ENCODE measurements at places on chromosomes 6 and 20. TPM values are rescaled to one million over a fixed set of nuclear protein-coding genes. Genes with fewer than 3 reads are reported as not detected.

TNF gene
- not detected for total RNA-seq

GRCh38 chr20:278181-278580 is 12.4 kb downstream of the C20orf96 start:
- DNase-seq = no peak
- no peaks in the 10 kb centered on the region for H3K27me3 ChIP-seq
- H3K36me3 ChIP-seq = peaks cover 34% of the 10 kb centered on the region
- H3K27ac ChIP-seq = no peak overlapping the region
- no peaks in the 10 kb centered on the region for H3K4me1 ChIP-seq

- no peak overlapping the region for H3K27ac ChIP-seq
- DNase-seq = no peak
- no peaks in the 10 kb centered on the region for H3K27me3 ChIP-seq
- H3K36me3 ChIP-seq = no peaks in the 10 kb centered on the region
- H3K4me1 ChIP-seq = peaks cover 26% of the 10 kb centered on the region
- no peak overlapping the region for H3K4me3 ChIP-seq
Measured at GRCh38 chr6:16635291-16635809, 125.9 kb downstream of the ATXN1 start.

- H3K4me3 ChIP-seq = no peak overlapping the region
- peaks cover 12% of the 10 kb centered on the region for H3K4me1 ChIP-seq
- H3K27me3 ChIP-seq = peaks cover 47% of the 10 kb centered on the region
- H3K36me3 ChIP-seq = no peaks in the 10 kb centered on the region
- no peak overlapping the region for H3K27ac ChIP-seq
Measured at GRCh38 chr6:7734707-7735383, 8.9 kb downstream of the BMP6 start.

DNA sequence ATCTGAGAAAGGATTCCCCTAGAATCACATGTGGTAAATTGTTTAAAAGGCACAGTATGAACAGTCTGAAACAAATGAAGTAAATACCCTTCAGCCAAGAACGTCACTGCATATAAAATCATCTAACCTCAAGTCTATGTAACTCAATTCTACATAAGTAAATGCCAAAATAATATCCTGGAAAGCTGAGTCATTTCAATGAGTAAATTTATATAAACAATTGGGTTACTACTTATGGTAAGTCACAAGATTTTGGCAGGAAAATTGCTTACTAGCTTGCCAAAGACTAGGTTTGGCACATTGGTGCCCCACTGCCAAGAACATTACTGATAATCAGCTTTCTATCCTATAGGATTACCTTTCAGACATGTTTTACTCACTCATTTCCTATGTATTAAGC is 8.4 kb downstream of the GMDS start:
- DNase-seq = no peak
- no peaks in the 10 kb centered on the region for H3K4me1 ChIP-seq
- H3K36me3 ChIP-seq = no peaks in the 10 kb centered on the region

GRCh38 chr20:33971147-33971975 is 22.4 kb upstream of the RALY start:
- H3K4me3 ChIP-seq = no peak overlapping the region
- DNase-seq = no peak
- H3K4me1 ChIP-seq = no peaks in the 10 kb centered on the region
- H3K36me3 ChIP-seq = no peaks in the 10 kb centered on the region

DNA sequence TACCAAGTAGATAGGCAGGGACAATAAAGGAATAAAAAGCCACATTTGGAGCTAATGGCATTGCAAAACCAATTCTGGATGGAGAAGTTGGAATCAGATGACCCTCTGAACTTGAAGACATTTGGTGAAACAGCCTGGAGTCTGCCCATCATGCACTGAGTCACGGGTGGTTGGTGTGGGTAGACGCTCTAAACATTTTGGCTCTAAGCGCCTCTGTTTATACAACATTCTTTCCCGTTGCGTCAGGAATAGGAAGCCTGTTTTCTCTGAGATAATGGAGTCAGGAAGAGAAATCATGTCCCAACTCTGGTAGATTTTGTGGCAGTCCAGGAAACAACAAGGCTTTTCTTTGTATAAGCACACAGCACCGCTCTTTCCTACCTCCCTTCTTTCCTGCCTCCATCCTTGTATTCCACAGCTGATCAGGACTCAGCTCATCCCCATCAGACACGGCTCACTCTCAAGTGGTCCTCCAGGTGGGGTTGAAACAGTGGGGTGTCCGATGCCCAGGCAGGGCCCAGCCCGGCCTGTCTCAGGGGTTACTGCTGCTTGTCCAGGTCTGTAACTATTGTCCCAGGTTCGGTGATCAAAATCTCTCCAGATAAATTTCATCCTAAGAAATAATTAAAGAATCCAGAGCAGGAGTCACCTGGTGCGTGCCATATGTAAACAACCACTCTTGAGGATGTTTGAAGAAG is 12.1 kb upstream of the RAMACL start:
- peak overlapping the region; percentile 41 for H3K27ac ChIP-seq
- no peaks in the 10 kb centered on the region for H3K27me3 ChIP-seq
- peaks cover 31% of the 10 kb centered on the region for H3K4me1 ChIP-seq

LHFPL5 gene
- not detected for total RNA-seq

GRCh38 chr6:5632348-5632935 is 371.1 kb downstream of the FARS2 start:
- H3K4me1 ChIP-seq = peaks cover 11% of the 10 kb centered on the region
- no peaks in the 10 kb centered on the region for H3K36me3 ChIP-seq
- H3K4me3 ChIP-seq = no peak overlapping the region
- H3K27me3 ChIP-seq = no peaks in the 10 kb centered on the region
- H3K27ac ChIP-seq = no peak overlapping the region
- DNase-seq = no peak

DNA sequence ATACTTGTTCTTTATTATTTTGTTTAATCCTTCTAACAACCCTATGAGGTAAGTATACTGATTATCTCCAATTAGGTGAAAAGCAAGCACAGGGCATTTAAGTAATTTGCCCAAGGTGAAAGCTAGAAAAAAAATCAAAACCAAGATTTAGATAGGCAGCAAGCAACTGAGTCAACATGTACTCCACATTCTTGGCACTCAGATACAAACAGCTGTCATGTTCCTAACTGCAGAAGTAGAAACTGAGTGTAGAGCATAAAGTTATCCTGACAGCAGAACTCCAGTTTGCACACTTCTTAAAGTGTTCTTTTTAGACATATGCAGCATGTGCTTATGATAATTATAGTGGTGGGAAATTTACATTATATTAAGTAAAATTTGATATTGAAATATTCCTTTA is 278.1 kb downstream of the MEI4 start:
- H3K4me3 ChIP-seq = no peak overlapping the region
- no peaks in the 10 kb centered on the region for H3K27me3 ChIP-seq
- H3K4me1 ChIP-seq = no peaks in the 10 kb centered on the region

OR2B6 gene
- total RNA-seq = not detected

DNA sequence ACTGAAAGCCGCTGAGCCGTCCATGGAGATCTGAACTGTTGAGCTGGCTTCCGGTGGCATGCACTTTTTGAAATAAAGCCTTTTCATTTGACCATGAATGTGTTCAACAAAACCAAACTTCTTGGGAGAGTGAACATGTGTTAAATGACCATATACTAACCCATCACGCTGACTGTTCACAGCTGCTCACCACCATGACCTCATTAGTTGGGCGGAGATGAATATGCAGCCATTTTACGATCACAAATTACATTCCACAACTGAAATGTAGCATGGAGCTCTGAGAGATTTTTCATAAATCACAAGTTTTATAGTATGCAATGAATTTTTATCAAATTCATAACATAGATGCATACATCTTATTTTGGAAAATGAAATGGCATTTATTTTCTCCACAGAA is 4.2 kb downstream of the RAMACL start:
- peaks cover 5% of the 10 kb centered on the region for H3K4me1 ChIP-seq
- no peak overlapping the region for H3K27ac ChIP-seq
- H3K27me3 ChIP-seq = no peaks in the 10 kb centered on the region
- DNase-seq = no peak
- no peak overlapping the region for H3K4me3 ChIP-seq

DNA sequence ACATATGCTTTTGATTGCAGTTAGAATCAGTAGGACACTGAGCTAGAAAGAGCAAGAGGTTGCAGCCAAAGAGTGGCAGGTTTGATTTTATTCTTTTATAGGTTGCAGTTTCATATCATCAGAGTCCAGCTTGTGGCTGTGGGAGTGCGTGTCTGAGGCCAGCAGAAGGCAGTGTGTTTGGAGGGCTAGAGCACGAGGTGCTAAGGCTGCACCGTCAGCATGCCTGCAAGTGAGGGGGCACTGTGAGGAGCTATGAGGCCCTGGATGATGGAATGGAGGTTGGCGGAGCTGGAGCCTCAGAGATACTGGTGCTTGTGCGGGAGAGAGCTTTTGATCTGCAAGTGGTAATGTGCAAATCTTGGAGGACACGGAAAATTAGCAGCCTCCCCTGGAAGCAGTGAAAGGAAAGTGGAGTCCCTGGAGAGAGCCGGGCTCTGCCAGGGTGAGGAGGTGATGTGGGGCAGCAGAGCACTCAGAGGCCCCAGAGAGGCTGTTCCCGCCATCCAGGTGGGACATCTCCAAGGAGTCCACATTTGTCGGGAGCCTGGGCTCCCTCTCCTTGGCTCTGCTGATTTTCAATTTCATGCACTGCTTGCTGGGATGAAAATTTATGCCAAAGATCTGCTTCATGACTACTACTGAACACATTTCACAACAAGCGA is 43.6 kb downstream of the PXDC1 start:
- H3K27ac ChIP-seq = no peak overlapping the region
- peaks cover 7% of the 10 kb centered on the region for H3K36me3 ChIP-seq
- DNase-seq = no peak

DNA sequence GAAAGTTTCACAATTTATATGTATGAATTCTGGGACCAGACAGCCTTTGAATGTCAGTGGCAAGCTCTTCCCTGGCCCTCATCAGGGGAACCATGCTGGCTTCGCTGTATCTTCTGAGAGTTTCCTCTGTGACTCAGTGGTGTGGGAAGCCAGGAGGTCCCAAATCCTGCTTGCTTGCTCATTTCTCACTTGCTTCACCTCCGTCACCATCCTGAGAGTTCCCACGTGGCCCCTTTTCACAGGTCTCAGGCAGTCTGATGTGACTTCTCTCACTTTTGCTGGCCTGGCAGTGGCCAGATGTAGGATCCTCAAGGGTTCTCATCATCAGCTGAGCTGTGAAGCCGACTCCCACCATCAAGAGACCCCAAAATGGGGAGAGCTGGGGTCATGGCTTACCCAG is 28.4 kb upstream of the RIN2 start:
- H3K27me3 ChIP-seq = no peaks in the 10 kb centered on the region
- no peak for DNase-seq
- peaks cover 7% of the 10 kb centered on the region for H3K4me1 ChIP-seq
- no peaks in the 10 kb centered on the region for H3K36me3 ChIP-seq

DNA sequence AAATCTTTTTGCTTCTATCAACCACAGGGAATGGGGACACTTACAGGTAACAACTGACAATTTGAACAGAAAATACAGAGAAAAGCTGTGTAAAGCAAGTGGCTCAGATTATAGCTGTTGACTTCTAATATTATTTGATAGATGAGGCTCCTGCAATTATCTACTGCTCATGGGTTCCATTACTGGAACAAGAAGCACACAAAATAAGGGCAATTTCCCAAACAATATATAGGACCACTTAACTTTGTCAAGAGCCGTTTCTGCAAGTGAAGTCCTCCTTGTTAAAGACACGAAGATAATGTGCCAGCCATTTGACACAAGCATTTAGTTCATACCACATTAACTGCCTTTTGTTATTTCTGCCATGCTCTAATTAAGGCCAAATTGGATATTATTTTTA is 315.5 kb upstream of the ARID1B start:
- H3K36me3 ChIP-seq = no peaks in the 10 kb centered on the region
- no peaks in the 10 kb centered on the region for H3K27me3 ChIP-seq
- H3K4me3 ChIP-seq = no peak overlapping the region
- H3K27ac ChIP-seq = no peak overlapping the region
- DNase-seq = no peak
- no peaks in the 10 kb centered on the region for H3K4me1 ChIP-seq

- no peak for DNase-seq
- H3K27me3 ChIP-seq = no peaks in the 10 kb centered on the region
- no peak overlapping the region for H3K4me3 ChIP-seq
- no peak overlapping the region for H3K27ac ChIP-seq
- H3K36me3 ChIP-seq = no peaks in the 10 kb centered on the region
Measured at GRCh38 chr6:88377976-88378568, 211.9 kb upstream of the CNR1 start.

DNA sequence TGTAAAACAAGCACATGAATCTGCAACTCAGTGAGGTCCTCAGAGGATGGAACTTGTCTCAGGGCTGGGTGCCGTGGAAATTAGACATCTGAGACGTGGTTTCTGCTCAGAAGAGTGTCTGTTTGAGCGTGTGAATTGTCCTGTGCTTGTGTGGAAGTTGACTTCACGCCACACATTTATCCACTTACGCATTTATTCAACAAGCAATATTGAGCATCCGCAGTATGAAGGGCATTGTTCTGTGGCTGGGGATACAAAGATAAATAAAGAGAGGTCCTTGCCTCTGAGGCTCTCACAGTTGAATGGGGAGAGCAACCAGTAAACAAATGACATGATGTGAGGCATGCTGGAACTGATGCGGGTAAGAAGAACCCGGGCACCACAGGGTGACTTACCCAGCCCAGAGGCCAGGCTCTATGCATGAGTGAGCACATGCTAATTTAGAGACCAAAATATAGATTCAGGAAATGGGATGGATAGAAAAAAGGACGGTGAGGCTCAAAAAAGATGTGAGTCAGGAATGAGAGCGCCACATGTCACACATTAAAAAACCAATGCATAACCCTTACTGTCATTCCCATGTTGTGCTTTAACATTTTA is 60.4 kb downstream of the SOBP start:
- DNase-seq = no peak
- H3K27me3 ChIP-seq = no peaks in the 10 kb centered on the region
- peaks cover 31% of the 10 kb centered on the region for H3K4me1 ChIP-seq
- no peak overlapping the region for H3K4me3 ChIP-seq
- peaks cover 14% of the 10 kb centered on the region for H3K36me3 ChIP-seq

PRDM1 gene
- total RNA-seq = 1.7 TPM

DNA sequence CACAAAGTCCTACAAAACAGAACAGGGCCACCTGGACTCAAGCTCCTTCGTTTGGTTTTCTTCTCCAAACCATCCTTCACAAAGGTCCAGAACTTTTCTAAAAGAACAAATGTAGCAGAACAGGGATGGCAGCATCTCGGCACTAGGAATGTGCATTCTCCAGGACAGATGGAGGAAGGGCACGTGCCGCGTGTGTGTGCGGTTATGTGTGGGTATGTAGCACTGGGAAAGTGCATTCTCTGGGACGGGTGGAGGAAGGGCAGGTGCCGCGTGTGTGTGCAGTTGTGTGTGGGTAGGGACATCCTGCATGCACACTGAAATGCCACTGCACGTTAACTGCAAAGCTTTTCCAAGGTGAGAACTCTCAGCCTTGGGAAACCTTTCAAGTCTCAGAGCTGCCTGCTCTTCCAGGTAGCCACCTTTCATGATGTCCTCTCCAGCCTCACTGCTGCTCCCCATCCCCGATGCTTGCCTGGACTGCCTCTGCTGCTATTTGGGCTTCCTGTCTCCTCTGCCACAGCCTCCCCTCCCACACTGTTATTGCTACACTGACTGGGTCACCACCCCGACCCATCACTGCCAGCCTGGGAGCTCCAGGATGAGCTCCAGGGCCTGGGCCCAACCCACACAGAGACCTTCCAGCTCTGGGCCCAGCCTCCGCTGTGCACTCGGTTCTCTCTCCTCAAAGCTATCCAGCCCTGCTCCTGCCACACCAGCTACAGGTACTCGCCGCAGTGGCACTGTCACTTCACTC is 47.6 kb downstream of the EZR start:
- peak overlapping the region; percentile 7 for H3K27ac ChIP-seq
- peaks cover 31% of the 10 kb centered on the region for H3K36me3 ChIP-seq
- H3K4me1 ChIP-seq = peaks cover 24% of the 10 kb centered on the region
- H3K27me3 ChIP-seq = no peaks in the 10 kb centered on the region

GRCh38 chr6:170038708-170039107 is 252.2 kb downstream of the DLL1 start:
- H3K36me3 ChIP-seq = no peaks in the 10 kb centered on the region
- no peak overlapping the region for H3K27ac ChIP-seq
- no peak overlapping the region for H3K4me3 ChIP-seq
- peaks cover 9% of the 10 kb centered on the region for H3K27me3 ChIP-seq
